Sigmoid colon (tissue), 7 donors: ENCODE measurements at places on chromosomes 2 and 18. TPM values are rescaled to one million over a fixed set of nuclear protein-coding genes. Genes with fewer than 3 reads are reported as not detected.

- H3K36me3 ChIP-seq: no peaks in the 10 kb centered on the region
- no peaks in the 10 kb centered on the region for H3K27me3 ChIP-seq
- DNase-seq: no peak
- H3K27ac ChIP-seq: no peak overlapping the region
These were observed 21.4 kb downstream of the ALMS1 start for GRCh38 chr2:73406996-73407395.

- H3K27me3 ChIP-seq: no peaks in the 10 kb centered on the region
- no peak overlapping the region for H3K27ac ChIP-seq
- no peaks in the 10 kb centered on the region for H3K4me1 ChIP-seq
- no peak for DNase-seq
- no peaks in the 10 kb centered on the region for H3K36me3 ChIP-seq
- no peak overlapping the region for H3K4me3 ChIP-seq
These were observed 213.8 kb downstream of the HRH4 start for GRCh38 chr18:24674200-24674599.

DNA sequence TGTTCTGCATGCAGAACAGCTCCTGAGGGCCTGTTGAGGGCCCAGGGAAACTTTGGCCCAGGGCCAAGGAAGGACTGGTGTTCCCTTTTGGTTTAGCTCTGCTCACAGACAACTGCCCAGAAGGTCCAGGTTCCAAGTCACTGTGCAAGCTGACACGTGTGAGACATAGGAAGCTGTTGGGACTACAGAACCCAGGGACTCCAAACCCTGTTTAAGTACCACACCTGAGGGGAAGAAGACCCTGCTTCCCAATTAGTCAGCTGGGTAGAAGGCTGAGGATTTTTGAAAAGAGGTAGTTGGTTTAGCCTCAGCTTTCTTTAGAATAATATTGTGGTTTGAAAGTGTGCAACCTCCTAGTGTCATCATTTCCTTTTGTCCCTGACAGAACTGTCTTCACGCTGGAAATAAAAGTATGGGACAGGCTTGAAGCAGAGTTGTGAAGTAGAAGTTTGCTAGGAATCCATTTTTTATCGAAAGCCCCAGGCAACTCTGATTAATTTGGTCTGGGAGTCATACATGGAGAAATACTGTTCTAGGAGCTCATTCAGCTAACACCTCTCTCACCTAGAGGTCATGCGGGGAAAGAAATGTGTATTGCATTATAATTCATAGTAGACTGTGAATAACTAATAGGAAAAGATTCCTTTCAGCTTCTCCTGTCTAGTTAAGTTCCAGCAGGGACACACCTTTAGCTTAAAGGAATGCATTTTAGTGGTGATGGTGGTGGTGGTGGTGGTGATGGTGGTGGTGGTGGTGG, 19.9 kb upstream of the IL1RL1 start:
- H3K4me3 ChIP-seq: no peak overlapping the region
- H3K4me1 ChIP-seq: no peaks in the 10 kb centered on the region
- no peaks in the 10 kb centered on the region for H3K36me3 ChIP-seq

Gene LBX2
- total RNA-seq: not detected

GRCh38 chr2:219353129-219353528, 20.6 kb upstream of the RESP18 start:
- no peak overlapping the region for H3K4me3 ChIP-seq
- H3K27ac ChIP-seq: no peak overlapping the region
- H3K27me3 ChIP-seq: peaks cover 76% of the 10 kb centered on the region
- DNase-seq: no peak
- peaks cover 6% of the 10 kb centered on the region for H3K4me1 ChIP-seq
- H3K36me3 ChIP-seq: no peaks in the 10 kb centered on the region

DNA sequence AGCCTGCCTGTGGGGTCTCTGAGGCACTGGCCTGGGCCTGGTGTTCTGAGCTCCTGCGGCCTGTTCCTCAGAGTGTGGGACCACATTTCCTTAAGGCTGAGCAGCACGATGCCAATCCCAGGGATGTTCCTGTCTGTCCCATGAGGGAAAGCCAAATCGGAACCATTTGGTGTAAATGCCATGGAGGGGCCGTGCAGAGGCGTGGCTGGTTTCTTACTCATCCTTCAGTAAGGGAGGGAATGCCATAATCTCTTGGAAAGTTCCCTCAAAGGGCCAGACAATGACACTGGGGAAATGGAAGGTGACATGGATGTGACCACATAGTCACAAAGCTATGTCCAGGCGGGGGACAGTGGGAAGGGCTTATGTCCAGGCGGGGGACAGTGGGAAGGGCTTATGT, 14.4 kb upstream of the PTMA start:
- DNase-seq: no peak
- no peak overlapping the region for H3K4me3 ChIP-seq
- no peaks in the 10 kb centered on the region for H3K27me3 ChIP-seq
- no peak overlapping the region for H3K27ac ChIP-seq
- H3K36me3 ChIP-seq: no peaks in the 10 kb centered on the region
- no peaks in the 10 kb centered on the region for H3K4me1 ChIP-seq

Gene DYSF
- total RNA-seq: 49.6 TPM

Gene TMEM200C
- total RNA-seq: 0.55 TPM

- no peaks in the 10 kb centered on the region for H3K27me3 ChIP-seq
- H3K36me3 ChIP-seq: no peaks in the 10 kb centered on the region
- H3K4me3 ChIP-seq: no peak overlapping the region
- H3K27ac ChIP-seq: no peak overlapping the region
These were observed 416.8 kb upstream of the DSEL start for GRCh38 chr18:67933271-67933670.

Gene AGXT
- not detected for total RNA-seq

DNA sequence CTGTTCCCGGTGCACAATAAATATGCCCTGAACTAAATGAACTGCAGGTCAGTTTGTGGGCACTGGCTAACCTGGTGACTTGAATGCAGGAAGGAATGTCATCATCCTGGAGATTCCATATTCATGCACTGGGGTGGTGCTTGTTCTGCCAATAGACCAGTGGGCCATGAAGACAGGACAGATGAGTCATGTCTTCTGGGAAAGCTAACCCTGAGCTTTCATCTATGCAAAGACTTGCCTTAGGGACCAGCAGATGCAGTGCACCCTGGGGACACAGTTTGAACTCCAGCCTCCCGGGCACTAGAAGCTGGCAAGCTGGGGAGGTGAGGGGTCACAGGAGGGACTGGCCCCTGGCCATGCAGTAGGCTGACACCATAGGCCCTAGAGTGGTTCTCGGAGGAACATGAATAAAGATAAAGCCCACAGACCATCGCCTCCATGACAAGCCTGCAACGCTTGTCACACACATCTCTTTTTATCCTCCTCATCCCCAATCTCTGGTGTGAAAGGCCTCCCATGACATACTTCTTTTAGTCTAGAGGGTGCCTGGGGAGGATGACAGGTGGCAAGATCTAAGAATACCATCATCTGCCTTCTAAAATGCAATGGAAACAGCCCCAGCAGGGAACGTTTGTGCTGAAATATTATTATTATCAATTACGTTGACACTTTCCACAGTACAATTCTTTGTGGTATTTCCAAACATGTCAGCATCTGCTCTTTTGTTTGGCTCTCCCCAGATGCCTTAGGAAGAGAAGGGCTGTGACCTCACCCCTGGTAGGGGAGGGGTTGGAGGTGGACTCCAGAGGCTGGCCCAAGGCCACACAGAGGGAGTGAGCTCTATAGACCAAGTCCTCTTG, 267.4 kb upstream of the RAB6C start:
- no peak overlapping the region for H3K27ac ChIP-seq
- no peaks in the 10 kb centered on the region for H3K27me3 ChIP-seq
- H3K4me1 ChIP-seq: no peaks in the 10 kb centered on the region
- H3K4me3 ChIP-seq: no peak overlapping the region
- no peak for DNase-seq

DNA sequence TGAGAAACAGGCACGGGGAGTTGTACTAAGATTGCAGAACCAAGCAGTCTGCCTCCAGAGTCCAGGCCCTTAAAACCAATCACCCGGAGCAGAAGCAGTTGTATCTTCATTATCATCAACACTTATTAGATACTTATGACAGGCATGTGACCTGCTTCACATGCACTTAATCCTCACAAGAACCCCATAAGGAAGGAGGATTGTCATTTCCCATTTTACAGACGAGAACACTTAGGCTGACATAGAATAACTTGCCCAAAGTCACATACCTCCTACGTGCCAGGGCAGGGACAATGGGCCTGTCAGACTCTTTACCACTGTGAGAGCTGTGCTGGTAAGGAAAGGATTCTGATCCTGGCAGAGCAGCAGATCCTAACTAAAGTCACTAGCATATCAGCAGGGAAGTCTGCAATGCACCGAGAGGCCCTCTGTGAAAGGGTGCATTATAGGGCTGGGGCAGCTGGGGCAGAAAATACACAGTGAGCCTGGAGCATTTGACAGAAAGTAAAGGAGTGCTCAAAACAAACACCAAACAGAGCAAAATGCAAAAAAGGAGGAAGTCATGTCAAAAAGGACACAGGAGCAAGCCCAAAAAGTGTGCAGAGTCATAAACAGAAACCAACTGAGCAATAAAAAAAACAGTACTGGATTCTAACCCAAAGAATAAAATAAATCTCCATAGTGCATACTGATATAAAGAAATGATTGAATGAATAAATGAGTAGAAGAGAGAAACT, 55.9 kb upstream of the SP3 start:
- H3K4me3 ChIP-seq: no peak overlapping the region
- no peaks in the 10 kb centered on the region for H3K36me3 ChIP-seq
- H3K27me3 ChIP-seq: no peaks in the 10 kb centered on the region
- no peak overlapping the region for H3K27ac ChIP-seq
- no peak for DNase-seq
- peaks cover 24% of the 10 kb centered on the region for H3K4me1 ChIP-seq
